ENCODE measurements at places on chromosomes 5 and 9. TPM values are rescaled to one million over a fixed set of nuclear protein-coding genes. Genes with fewer than 3 reads are reported as not detected.

Gene CDC25C
- not detected for total RNA-seq

Gene ARHGEF39
- total RNA-seq, result not detected

Gene REEP2
- not detected for total RNA-seq

Gene PDZD2
- total RNA-seq, result 0.64 TPM

Gene FSTL4
- total RNA-seq, result not detected

Gene CPLANE1
- total RNA-seq, result 8.5 TPM

Gene EDIL3
- not detected for total RNA-seq

Gene BTNL8
- total RNA-seq, result not detected

Gene NRARP
- 0.29 TPM for total RNA-seq

Gene TRIM52
- total RNA-seq, result 73.0 TPM
